ENCODE measurements at places on chromosomes 5 and 9.

DNA sequence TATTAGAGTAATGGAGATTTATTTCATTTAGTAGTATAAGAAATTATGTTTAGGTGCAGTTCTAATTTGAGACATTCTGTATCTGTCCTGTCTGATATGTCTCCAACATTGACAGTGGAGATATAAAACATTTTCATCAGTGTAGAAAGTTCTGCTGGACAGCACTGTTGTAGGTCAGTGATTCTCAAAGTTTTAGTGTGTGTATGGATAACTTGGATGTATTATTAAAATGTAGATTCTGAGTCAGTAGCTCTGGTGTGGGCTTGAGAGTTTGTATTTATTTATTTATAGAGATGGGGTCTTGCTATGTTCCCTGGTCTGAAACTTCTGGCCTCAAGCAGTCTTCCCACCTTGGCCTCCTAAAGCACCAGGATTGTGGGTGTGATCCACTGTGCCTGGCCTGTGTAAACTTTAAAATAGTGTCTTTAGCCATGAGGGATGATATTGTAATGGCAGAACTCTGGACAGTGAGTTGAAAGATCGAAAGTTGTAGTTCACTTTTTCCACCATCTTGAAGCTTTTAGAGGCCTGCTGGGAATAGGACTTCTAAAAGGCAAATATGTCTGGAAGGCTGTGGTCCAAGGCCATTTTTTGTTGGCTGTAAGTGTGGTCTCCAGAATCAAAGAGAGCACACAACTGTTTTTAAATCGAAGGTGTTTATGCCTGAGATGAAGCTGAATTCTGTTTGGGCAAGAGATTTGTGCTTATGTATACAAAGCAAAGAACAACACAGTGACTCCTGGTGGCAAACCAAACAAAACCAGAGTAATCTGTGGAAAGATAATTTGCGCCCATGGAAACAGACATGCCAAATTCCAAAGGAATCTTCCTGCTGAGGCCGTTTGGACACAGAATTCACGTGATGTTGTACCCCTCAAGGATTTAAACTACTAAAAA, 12.4 kb downstream of the UBAP1 start:
- DNase-seq: no peak

GRCh38 chr5:131019601-131020315, 145.3 kb downstream of the HINT1 start:
- no peak for DNase-seq

DNA sequence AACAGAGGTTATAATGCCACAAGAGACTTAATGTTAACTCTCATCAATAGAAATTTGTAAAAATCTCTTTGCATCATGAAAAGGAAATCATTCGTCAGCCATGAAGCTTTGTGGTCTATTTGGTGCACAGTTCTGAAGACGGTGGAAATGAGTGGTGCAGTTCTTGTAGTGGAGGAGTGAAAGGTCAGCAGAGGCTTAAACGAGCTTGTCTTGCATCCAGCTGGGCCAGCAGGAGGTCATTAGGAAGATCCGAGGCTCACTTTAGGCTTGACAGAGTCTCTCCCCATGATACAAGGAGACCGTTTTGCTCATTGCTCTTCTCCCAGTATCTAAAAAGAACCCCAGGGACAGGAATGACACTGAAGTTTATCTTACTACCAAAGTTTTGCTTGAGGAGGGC, 440.8 kb downstream of the BNC2 start:
- no peak for DNase-seq

DNA sequence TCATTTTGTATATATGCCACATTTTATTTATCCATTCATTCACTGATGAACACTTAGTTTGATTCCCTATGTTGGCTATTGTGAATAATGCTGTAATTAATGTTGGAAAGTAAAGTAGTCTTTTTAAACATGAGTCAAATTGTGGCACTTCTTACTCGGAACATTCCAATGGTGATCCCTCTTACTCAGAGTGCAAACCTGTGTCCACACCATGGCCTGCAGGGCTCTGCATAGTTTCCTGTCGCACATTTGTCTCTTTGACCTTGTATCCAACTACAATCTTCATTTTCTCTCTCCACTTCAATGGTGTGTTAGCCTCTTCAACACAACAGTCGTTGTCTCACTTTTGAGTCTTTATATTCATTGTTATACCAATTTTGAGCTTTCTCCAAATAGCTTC, 98.1 kb upstream of the PAPPA start:
- DNase-seq: no peak

DNA sequence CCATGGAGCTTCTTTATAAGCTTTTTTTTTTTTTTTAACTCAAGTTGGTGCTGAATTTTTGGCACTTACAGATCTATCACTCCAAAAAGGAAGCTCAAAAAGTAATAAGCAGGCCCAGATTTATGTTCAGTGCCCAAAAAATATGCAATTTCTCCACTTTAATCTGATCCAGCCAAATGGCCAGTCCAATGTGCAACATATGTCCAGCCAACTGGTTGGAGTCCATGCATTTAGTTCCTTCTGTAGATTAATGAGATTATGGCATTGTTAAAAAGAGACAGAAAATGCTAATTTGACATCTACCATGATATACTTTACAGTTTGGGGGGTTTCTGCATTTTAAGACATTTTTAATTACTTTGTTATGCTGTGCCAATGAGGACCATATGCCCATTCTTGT, 129.5 kb downstream of the SLC1A3 start:
- no peak for DNase-seq
